Cardiac fibroblast (primary cell): ENCODE measurements at places on chromosomes 4 and X.

DNA sequence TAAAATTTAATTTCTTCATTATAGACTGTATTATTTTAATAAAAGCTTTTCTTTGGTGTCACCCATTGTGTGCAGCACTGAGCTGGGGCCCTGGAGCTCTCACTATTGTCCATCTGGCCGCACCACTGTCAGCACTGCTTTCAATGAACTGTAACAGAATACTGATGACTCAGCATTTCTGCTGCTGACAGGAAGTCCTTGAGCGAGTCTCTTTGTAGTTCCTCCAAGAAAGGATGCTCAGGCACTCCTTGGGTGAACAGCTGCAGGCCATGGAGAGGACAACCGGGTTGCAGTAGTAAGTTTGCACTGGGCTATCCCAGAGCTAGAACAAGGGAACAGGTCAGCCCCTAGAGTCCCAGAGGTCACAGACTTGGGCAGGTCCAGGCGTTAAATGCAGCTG, 81.6 kb downstream of the SORBS2 start:
- peak; percentile 86 for DNase-seq

GRCh38 chr4:70915036-70915815, 13.1 kb downstream of the MOB1B start:
- no peak for DNase-seq

- peak; percentile 19 for DNase-seq
Measured at GRCh38 chr4:76498550-76498949, 63.5 kb downstream of the SHROOM3 start.

GRCh38 chrX:23008431-23009099, 8.8 kb downstream of the DDX53 start:
- DNase-seq: peak; percentile 41

- no peak for DNase-seq
Measured at GRCh38 chr4:54731552-54731951, 73.8 kb downstream of the KIT start.

GRCh38 chrX:53494436-53494835, 60.3 kb upstream of the HSD17B10 start:
- peak; percentile 25 for DNase-seq

- DNase-seq: no peak
Measured at GRCh38 chr4:169128902-169129301, 118.8 kb upstream of the CBR4 start.

GRCh38 chrX:154074199-154074598, 23.3 kb downstream of the MECP2 start:
- DNase-seq: peak; percentile 70

- no peak for DNase-seq
Measured at GRCh38 chrX:35665311-35665710, 132.8 kb upstream of the MAGEB16 start.

DNA sequence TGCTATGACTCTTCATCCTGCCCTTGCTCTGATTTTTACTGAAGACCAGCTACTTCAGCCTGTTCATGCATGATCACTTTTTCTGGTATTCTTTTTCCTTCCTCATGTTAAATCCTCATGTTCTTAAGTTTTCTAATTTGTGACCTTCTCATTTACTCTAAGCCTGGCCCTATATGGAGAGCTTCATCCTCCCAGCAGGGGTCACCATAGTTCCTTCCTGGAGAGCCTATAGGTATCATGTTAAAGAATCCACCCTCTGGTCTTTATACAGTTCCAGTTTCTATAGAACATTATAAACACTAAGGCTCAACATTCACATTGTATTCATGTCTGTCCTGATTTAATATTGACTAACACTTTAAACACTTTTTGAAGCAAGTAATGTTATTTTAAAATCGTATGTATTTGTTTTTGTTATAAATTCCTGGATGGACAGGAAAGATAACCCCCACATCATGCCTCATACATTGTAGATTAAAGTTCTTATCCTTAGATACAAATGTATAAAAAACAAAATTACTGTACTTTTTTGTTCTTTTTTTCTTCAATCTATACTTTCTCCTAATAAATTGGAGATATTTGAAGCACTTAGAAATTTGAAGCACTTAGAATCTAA, 53.8 kb upstream of the OTUD4 start:
- peak; percentile 77 for DNase-seq

DNA sequence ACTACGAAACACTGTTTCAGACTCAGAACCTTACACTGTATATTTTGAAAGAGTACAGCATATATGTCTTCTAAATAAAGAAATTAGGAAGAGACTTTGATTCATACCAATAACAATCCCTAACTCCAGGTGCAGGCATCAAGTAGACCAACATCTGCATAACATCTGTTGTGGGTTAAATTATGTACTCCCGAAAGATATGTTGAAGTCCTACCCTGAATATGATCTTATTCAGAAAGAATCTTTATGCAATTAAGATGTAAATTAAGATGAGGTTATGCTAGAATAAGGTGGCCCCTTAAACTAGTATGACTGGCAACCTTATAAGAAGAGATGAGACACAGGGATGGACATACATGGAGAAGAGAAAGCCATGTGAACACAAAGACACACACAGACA, 117.9 kb downstream of the INPP4B start:
- DNase-seq: no peak

DNA sequence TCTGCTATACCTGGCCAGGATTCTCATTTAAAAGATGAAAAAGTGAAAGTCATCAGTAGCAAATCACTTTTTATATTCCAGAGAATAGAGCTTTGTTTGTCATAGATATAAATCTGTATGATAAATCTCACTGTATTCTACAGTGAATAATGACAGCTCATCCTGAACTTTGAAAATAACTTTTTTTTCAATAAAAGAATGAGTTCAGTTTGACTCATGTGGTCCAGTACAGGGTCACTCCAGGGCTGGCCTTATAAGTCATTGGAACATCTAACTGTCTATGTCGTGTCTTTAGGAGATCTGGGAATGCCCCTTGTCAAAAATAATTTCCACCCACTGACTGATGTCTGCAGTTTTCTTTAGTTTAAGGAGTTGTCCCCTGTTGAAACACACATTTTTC, 18.5 kb upstream of the CXCL8 start:
- no peak for DNase-seq

- no peak for DNase-seq
Measured at GRCh38 chr4:169861593-169861992, 103.8 kb upstream of the HPF1 start.

GRCh38 chrX:125378205-125378604, 58.5 kb downstream of the TEX13C start:
- DNase-seq: no peak

DNA sequence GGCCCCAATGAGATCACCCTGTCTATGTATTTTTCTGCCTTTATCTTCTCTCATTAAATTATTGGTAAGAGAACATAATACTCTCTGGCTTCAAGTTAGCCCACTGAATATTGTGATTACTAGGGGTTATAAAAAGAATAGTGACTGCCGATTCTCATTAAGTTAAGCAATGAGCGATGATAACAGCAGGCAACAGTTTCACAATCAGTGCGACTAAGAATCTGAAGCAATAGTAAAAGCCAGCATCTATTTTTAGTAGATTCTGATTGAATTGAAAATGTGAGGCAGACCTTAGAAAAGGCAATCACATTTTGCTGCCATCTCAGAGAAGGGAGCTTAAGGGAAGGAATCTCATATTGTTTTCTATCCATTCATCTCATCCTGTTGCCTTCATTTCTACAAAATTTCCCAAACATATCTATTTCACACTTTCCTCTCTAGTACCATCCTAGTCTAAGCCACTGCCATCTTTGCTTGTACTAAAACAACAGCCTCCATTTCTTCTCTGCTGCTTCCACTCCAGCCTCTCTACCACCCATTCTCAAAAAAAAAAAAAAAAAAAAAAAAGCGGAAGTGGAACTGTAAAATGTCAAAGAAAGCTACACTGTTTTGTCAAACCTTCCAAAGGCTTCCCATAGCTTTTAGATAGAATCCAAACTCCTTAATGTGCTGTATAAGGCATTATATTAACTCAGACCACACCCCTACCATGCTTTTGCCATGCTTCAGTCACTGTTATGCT, 17.4 kb downstream of the GABRA4 start:
- peak; percentile 23 for DNase-seq
